RKO (cell line): ENCODE measurements at places on chromosomes 5 and 9.

GRCh38 chr5:158414780-158415179, 555.8 kb upstream of the CLINT1 start:
- DNase-seq: no peak

- no peak for DNase-seq
Measured at GRCh38 chr9:87122947-87123685, 175.8 kb upstream of the GAS1 start.

DNA sequence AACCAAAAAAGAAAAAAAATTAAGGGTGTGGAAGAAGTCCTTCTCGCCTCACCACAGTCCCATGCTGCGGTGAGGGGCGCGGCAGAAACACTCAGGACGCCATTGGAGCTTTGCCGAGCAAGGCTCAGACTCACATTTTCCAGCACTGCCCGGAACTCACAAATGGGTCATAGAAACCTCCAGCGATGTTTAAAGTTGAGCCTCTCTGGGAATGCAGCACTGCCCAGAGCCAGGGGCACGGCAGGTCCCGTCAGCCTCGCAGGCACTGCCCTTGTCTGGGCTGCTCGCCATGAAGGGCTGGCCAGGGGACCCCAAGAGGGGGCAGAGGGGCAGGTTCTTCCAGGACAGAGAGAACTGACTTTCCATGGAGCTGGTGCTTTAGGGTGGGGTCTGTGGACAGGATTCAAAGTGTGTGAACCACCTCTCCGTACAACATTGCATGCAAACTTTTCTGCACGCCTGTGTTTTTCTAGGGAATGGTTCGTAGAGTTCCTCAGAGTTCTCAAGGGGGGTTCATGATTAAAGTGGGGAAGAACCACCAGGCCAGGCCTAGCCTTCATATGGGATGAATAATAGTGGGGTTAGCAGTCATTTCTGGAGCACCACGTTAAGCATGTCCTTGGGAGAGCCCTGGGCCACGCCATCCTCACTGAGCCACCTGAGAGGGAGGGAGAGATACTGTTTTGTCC, 38.4 kb downstream of the PRRX2 start:
- no peak for DNase-seq

DNA sequence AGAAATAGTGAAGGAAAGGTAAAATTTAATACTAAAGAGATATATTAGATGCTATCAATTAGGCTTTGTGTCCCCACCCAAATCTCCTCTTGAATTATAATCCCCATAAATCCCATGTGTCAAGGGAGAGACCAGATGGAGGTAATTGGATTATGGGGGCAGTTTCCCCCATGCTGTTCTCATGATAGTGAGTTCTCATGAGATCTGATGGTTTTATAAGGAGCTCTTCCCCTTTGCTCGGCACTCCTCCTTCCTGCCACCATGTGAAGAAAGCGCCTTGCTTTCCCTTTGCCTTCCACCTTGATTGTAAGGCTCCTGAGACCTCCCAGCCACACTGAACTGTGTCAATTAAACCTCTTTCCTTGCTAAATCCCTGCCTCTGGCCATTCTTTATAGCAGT, 697.0 kb upstream of the RGMB start:
- no peak for DNase-seq

GRCh38 chr5:8647111-8647510, 778.2 kb downstream of the MTRR start:
- DNase-seq: no peak

DNA sequence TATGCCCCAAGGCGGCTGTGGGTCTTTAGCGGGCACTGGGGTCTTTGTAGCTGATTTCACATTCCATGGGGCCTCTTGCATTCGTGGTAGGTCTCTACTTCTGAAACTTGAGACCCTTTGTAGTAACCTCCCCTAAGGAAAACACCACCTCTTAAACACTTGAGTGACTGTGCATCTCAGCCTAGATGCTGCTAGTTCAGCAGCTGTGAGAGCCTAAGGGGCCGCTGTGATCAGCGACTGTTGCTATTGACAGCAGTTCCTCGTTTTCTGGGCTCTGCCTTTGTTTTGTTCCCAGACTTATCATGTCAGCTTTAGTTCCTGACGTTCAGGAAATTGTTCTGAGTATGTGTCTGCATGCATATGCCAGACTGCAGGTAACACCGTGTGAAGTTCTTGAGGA, 171.2 kb downstream of the HSPA4 start:
- DNase-seq: no peak

DNA sequence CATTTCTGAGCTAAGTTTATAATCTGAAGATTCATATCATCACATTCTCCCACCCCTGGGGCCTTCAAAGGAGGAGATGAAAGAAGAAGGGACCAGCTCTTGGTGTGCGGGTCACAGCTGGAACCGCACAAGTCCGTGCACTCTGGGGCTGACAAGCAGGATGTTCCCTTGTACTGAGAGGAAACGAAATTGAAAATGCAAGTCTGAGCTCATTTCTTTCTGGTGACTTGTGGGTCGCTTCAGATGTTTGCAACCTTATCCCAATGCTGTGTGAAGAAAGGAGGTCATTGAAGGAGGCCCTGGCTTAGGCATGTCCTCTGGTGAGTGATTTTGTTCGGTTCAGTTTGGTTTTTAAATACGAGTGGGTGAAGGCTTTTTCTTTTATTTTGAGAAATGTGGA, 59.6 kb downstream of the C9orf152 start:
- no peak for DNase-seq

DNA sequence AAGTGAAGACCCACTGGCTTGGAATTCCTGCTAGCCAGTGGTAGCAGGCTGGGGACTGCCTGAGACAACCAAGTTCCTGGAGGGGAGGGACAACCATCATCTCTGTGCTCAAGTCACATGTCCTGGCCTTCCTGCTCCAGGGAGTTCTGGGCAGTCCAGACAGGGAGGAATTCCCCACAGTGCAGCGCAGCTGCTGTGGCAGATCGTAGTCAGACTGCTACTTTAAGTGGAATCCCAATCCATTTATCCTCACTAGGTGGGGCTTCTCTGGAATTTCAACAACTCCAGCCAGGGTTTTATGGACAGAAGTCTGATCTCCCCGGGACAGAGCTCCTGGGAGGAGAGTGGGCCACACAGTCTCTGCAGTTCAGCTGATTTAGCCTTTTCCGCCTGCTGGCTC, 20.9 kb upstream of the OR5C1 start:
- DNase-seq: no peak

- no peak for DNase-seq
Measured at GRCh38 chr5:158739951-158740757, 359.6 kb downstream of the EBF1 start.

- DNase-seq: no peak
Measured at GRCh38 chr5:143396353-143396940, 7.0 kb downstream of the NR3C1 start.

DNA sequence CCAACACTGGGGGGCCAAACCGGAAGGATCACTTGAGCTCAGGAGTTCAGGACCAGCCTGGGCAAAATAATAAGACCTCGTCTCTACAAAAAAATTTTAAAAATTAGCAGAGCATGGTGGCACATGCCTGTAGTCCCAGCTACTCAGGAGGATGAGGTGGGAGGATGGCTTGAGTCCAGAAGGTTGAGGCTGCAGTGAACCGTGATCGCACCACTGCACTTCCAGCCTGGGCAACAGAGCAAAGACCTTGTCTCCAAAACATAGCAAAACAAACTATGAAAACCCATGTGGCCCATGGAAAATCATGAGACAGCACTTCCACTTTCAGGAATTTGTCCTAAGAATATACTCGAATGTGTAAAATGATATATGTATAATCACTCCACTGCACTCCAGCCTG, 6.1 kb downstream of the SETX start:
- no peak for DNase-seq
